ENCODE measurements at places on chromosomes 2 and 18. TPM values are rescaled to one million over a fixed set of nuclear protein-coding genes. Genes with fewer than 3 reads are reported as not detected.

ANKMY1 gene
- total RNA-seq = 79.8 TPM

PKDCC gene
- 1.0 TPM for total RNA-seq

EFEMP1 gene
- 0.30 TPM for total RNA-seq

MSH2 gene
- total RNA-seq = 23.2 TPM

WNT6 gene
- 0.20 TPM for total RNA-seq

VWC2L gene
- not detected for total RNA-seq

KCNIP3 gene
- not detected for total RNA-seq

VSNL1 gene
- total RNA-seq = not detected

ASB18 gene
- not detected for total RNA-seq

GREB1 gene
- 0.55 TPM for total RNA-seq

LAMA1 gene
- total RNA-seq = 0.09 TPM

DNA sequence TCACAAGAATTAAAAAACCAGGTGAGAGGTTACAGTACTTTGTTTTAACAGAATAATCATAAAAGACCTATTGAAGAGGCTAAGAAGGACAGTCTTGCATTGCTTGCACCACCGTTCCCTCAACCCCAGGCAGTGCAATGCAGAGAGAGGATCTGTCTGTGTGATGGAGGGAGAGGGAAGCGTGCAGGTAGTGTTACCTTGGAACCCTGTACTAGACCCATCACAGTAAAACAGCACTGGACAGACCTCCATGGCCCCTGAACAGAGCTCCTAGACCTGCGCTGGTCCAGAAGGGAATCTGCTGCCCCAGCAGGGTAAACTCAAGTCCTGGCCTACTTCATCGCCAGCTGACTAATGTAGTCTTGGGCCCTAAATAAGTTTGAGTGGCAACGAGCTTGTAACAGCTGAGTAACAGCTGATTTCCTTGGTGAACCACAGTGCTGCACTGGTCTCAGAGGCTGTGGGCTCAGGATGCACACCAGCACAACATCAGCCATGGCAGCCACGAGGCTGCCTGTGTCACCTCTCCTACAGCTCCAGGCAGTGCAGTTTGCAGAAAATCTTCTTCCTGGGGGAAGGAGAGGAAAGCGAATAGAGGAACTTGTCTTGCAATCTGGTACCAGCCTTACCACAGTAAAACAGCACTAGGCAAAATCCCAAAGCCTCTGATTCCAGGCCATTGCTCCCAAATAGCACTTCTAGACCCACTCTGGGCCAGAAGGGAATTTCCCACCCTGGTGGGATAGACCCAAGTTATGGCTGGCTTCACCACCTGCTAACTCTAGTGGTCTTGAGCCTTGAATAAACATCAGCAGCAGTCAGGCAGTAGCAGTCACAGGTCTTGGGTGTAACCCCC, 417.2 kb downstream of the CDH7 start:
- H3K4me3 ChIP-seq = no peak overlapping the region
- no peak overlapping the region for H3K27ac ChIP-seq
- no peaks in the 10 kb centered on the region for H3K4me1 ChIP-seq
- no peak for DNase-seq
- H3K36me3 ChIP-seq = no peaks in the 10 kb centered on the region
- no peaks in the 10 kb centered on the region for H3K27me3 ChIP-seq

GRCh38 chr2:151946899-151947812, 118.9 kb upstream of the ARL5A start:
- H3K27ac ChIP-seq = no peak overlapping the region
- DNase-seq = no peak
- no peak overlapping the region for H3K4me3 ChIP-seq
- H3K27me3 ChIP-seq = peaks cover 4% of the 10 kb centered on the region

DNA sequence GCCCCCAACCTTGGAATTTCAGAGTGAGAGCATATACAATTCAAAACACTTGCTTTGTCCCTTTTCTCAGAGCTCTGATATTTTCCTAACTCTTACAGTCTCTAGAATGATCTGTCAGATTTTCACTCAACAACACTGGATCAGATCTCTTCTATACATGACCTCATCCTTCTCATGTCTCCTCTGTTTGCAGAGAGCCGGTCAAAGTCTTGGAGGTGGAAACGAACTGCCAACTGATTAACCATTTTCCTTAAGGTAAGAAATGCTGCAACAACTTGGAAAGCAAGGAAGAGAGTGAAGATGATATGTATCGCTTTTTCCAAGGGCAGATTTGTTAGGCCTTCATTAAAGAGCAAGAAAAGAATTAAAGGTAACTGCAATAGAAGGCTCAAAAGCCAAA, 4.9 kb downstream of the TMEM17 start:
- H3K27me3 ChIP-seq = no peaks in the 10 kb centered on the region
- no peak overlapping the region for H3K4me3 ChIP-seq
- H3K36me3 ChIP-seq = no peaks in the 10 kb centered on the region
- no peak overlapping the region for H3K27ac ChIP-seq
- DNase-seq = no peak

DNA sequence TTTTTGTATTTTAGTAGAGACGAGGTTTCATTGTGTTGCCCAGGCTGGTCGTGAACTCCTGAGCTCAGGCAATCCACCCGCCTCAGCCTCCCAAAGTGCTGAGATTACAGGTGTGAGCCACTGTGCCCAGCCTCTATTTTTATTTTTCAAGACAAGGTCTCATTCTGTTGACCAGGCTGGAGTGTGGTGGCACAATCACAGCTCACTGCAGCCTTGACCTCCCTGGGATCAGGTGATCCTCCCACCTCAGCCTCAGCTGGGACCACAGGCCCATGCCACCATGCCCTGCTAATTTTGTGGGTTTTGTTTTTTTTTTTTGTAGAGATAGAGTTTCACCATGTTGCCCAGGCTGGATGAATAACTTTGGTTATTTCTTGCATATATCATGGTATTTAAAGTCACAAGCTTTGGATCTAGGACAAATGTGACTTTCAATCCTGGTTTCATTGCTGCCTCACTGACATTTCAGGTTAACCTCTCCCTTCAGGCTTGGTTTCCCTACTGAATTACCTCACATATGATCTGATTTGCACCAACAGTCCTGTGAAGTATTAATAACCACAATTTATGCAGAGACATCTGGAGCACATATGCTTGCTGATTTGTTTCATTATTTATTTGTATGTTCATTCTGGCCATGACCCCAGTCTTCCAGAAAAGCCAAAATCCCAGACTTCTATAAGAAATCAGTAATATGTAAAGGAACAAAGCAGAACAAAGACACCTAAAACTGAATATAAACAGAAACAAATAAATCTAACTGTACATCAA, 17.5 kb upstream of the RAB31 start:
- no peaks in the 10 kb centered on the region for H3K4me1 ChIP-seq
- no peak overlapping the region for H3K4me3 ChIP-seq
- DNase-seq = no peak
- no peaks in the 10 kb centered on the region for H3K36me3 ChIP-seq
- no peak overlapping the region for H3K27ac ChIP-seq

- H3K27me3 ChIP-seq = no peaks in the 10 kb centered on the region
- no peak overlapping the region for H3K27ac ChIP-seq
- peaks cover 15% of the 10 kb centered on the region for H3K36me3 ChIP-seq
- no peak overlapping the region for H3K4me3 ChIP-seq
- H3K4me1 ChIP-seq = no peaks in the 10 kb centered on the region
Observed at GRCh38 chr2:254241-254640, 9.6 kb downstream of the SH3YL1 start.

DNA sequence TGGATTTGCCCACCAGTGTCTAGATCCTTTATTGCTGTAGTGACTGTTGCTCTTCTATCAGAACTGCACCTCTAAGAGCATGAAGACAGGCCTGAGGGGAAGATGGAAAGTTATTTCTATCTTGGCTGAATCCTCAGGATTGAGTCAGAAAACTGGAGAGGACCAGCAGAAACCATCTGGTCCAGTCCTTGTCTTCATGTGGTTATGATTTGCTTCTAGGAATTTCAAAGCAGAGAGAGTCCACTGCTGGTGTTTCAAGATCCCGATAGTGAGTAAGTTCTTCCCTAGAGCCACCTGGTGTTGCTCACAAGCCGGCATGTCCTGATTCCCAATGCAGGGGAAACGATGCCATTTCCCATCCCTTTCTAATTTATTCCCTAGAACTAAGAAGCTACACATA, 84.2 kb downstream of the NCKAP5 start:
- no peaks in the 10 kb centered on the region for H3K36me3 ChIP-seq
- no peaks in the 10 kb centered on the region for H3K4me1 ChIP-seq
- DNase-seq = no peak
- H3K27me3 ChIP-seq = no peaks in the 10 kb centered on the region

DNA sequence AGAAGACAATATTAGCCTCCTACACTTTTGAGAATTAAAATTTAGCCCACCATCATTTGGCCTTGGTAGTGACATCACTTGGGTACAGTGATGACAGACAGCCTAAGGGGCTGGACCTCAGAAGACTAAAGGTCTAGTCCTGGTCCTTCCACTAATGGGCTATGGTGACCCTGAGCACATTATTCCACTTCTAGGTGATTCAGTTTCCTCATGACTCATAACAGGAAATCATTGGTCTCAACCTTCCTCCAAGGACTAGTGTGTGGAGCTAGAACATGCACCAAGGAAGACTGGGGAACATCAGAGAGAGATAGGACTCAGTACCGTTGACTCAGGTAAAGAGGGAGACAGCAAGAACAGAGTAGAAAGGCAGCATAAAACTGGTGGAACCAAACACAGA, 64.0 kb downstream of the TFCP2L1 start:
- H3K36me3 ChIP-seq = no peaks in the 10 kb centered on the region
- peaks cover 2% of the 10 kb centered on the region for H3K27me3 ChIP-seq
- no peak overlapping the region for H3K27ac ChIP-seq
- H3K4me1 ChIP-seq = no peaks in the 10 kb centered on the region
- DNase-seq = no peak

- no peak for DNase-seq
- peaks cover 14% of the 10 kb centered on the region for H3K27me3 ChIP-seq
- H3K36me3 ChIP-seq = peaks cover 15% of the 10 kb centered on the region
- peak overlapping the region; percentile 95 for H3K27ac ChIP-seq
Observed at GRCh38 chr2:74507926-74508520, 528 bp upstream of the PCGF1 start.

DNA sequence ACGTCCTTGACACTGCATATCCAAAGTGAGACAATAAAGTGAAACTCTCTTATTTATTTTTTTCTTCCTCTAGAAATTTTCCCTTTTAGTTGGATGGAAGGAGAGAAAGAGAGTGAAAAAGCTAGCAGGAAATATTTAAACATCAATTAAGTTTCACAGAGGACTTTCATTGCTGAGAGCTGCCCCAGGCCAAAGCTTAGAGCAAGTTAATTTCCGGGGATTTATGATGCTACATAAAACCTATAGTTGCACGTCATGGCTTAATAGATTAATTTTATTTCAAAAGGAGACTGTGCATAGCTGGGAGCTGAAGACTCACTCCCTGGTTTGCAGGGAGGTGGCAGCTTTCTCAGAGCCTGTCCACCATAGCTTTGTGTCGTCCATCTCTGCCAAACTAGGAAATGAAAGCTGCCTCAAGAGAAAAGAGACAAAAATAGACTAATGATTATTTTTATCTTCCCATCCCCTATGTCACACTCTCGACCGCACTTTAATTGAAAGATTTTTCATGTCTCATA, 323.3 kb upstream of the RAB6C start:
- DNase-seq = no peak
- no peaks in the 10 kb centered on the region for H3K36me3 ChIP-seq
- peaks cover 3% of the 10 kb centered on the region for H3K27me3 ChIP-seq
- no peak overlapping the region for H3K27ac ChIP-seq
- H3K4me1 ChIP-seq = no peaks in the 10 kb centered on the region
- H3K4me3 ChIP-seq = no peak overlapping the region

GRCh38 chr2:150167711-150168110, 319.8 kb downstream of the RND3 start:
- H3K27me3 ChIP-seq = no peaks in the 10 kb centered on the region
- H3K36me3 ChIP-seq = no peaks in the 10 kb centered on the region
- H3K27ac ChIP-seq = no peak overlapping the region

- H3K4me1 ChIP-seq = peaks cover 20% of the 10 kb centered on the region
- no peak for DNase-seq
- H3K4me3 ChIP-seq = peak overlapping the region; percentile 89
- H3K27me3 ChIP-seq = no peaks in the 10 kb centered on the region
Observed at GRCh38 chr2:55418512-55419232, 984 bp downstream of the CCDC88A start.

DNA sequence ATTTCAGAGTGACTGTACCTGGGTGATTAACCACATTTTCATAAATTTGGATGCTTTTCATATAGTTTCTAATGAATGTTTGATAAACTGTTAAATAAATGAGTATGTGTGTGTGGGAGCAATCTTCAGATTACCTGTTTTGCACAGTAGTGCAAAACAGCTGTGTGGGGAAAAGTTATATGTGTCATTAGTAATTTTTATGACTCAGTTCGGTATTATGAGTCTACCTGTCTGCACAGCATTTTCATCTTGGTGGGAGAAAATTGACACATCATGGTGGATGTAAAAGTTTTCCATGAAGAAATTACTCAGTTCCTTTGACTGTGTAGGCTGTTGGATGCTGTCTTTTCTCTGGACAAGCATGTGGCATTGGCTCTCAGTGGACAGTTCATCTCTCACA, 43.8 kb downstream of the LTBP1 start:
- DNase-seq = no peak
- H3K4me1 ChIP-seq = no peaks in the 10 kb centered on the region
- no peak overlapping the region for H3K4me3 ChIP-seq
- H3K36me3 ChIP-seq = no peaks in the 10 kb centered on the region

DNA sequence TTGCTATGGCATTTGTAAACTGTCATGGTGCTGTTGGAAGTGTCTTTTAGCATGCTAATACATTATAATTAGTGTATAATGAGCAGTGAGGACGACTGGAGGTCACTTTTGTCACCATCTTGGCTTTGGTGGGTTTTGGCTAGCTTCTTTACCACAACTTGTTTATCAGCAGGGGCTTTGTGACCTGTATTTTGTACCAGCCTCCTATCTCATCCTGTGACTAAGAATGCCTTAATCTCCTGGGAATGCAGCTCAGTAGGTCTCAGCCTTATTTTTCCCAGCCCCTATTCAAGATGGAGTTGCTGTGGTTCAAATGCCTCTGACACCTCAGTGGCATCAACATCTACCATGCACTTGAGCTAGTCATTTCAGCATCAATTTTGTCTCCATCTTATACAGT, 29.7 kb downstream of the LYPD6 start:
- no peak overlapping the region for H3K4me3 ChIP-seq
- H3K27me3 ChIP-seq = no peaks in the 10 kb centered on the region
- H3K36me3 ChIP-seq = no peaks in the 10 kb centered on the region
- no peaks in the 10 kb centered on the region for H3K4me1 ChIP-seq

- H3K27me3 ChIP-seq = no peaks in the 10 kb centered on the region
- H3K4me3 ChIP-seq = no peak overlapping the region
- H3K27ac ChIP-seq = peak overlapping the region; percentile 83
- peaks cover 57% of the 10 kb centered on the region for H3K4me1 ChIP-seq
Observed at GRCh38 chr2:71071681-71072398, 3.4 kb downstream of the NAGK start.

DNA sequence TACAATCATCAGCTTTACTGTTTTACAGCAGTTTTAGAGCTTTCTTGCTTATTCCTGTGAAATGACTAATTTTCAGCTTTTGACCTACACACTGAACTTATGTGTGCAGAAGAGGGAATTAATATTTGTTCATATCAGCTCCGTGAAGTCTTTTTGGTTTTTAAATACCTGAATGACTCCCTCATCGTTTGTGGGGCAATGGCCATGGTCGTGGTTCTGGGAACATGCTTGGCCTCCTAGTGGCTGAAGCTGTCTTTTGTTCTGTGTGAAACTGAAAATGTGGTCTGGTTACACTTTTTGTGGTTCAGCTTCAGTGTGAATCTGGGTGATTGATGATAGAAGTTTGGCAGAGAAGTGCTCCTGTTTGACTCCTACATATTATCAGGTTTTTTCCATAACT, 408.1 kb downstream of the THSD7B start:
- no peaks in the 10 kb centered on the region for H3K4me1 ChIP-seq
- no peaks in the 10 kb centered on the region for H3K36me3 ChIP-seq
- no peak overlapping the region for H3K27ac ChIP-seq
- H3K27me3 ChIP-seq = no peaks in the 10 kb centered on the region

Data from T-cell (primary cell).